ENCODE measurements at places on chromosomes 6 and 20. TPM values are rescaled to one million over a fixed set of nuclear protein-coding genes. Genes with fewer than 3 reads are reported as not detected.

IL20RA gene
- total RNA-seq = 0.90 TPM

ANGPT4 gene
- total RNA-seq = not detected

OR2J3 gene
- total RNA-seq = not detected

SCUBE3 gene
- total RNA-seq = 14.7 TPM

DNA sequence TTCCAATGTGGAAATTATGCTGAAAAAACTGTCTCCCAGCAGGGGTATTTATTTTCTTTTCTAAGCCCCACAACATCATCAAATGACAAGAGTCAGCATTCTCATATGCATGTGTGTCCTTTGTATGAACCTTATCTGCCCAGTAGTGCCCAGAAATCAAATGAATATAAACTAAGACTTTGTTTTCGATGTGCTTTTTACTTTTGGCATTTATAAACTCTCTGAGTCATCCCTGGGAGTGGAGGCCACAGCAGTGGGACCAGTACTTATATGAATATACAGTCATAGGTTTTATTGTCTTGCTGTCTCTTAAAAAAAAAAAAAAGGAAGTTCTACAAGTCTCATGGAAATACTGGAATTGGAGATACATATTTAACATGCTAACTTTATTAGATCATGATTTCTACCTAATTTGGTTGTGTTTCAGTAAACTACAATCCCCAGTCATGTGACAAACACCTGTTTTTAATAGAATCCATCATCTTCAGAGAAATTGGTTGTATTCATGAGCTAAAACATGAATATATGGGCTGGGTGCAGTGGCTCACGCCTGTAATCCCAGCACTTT, 99.2 kb upstream of the TMEM181 start:
- no peak overlapping the region for H3K4me3 ChIP-seq
- H3K4me1 ChIP-seq = peaks cover 18% of the 10 kb centered on the region
- peaks cover 49% of the 10 kb centered on the region for H3K36me3 ChIP-seq
- H3K27me3 ChIP-seq = no peaks in the 10 kb centered on the region
- no peak overlapping the region for H3K27ac ChIP-seq

- H3K36me3 ChIP-seq = no peaks in the 10 kb centered on the region
- no peak overlapping the region for H3K27ac ChIP-seq
- H3K27me3 ChIP-seq = peaks cover 22% of the 10 kb centered on the region
- peaks cover 18% of the 10 kb centered on the region for H3K4me1 ChIP-seq
- DNase-seq = no peak
Measured at GRCh38 chr20:64055396-64055892, 6.0 kb upstream of the SOX18 start.

- no peak for DNase-seq
- H3K27me3 ChIP-seq = no peaks in the 10 kb centered on the region
- H3K27ac ChIP-seq = no peak overlapping the region
Measured at GRCh38 chr20:6954219-6954618, 186.7 kb downstream of the BMP2 start.

DNA sequence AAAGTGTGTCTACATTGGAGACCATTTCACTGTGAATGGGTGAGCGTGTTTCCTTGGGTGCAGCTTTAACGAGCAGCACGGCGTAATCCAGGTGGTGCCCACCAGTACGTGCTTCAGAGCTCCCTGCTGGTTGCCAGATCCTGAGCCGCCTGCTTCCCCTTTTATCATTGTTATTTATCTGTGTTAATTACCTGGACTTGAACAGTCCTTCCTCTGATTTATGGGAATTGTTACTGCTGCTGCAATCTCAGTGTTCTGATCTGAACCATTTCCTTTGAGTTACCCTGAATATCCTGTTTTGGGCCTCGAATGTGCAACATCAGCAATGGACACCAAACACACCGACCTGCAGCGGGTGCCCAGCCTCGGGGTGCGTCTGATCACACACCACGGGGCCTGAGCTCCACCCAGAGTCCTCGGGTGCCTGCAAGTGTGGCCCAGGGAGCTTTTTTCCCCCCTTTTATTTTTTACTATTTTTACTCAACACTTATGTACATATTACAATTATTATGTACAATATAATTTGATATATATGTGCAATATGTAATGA, 81.3 kb downstream of the RPP40 start:
- H3K36me3 ChIP-seq = peaks cover 26% of the 10 kb centered on the region
- no peaks in the 10 kb centered on the region for H3K27me3 ChIP-seq
- no peak for DNase-seq
- H3K4me1 ChIP-seq = peaks cover 19% of the 10 kb centered on the region
- H3K27ac ChIP-seq = no peak overlapping the region
